Femur (tissue), 1 donor: ENCODE measurements at places on chromosomes 6 and 20.

DNA sequence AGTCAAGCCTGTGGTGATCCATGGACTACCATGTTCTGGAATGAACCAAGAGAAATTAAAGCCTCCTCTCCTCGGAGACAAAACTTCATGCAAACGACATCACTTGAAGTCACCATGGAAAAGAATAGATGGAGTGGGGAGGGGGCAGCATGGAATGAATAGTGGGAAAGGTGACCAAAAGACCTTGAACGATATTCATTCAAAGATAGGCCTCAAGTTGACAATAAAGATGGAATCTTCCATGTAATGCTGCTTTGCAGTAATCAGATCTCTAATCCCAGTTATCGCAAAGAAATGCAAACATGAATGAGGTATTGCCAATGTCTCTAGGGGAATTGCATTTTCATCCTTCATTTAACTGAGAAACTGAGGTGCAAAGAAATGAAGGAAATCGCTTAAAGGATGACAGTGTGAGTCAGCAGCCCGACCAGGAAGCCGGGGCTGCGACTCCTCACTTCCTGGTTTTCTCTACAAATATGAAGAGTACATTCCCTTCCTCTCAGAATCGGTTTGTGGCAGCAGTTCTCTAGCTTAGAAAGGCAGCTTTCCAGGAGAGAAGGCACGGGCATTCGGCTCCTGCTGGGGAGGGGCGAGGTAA lies 65.6 kb upstream of the RREB1 start:
- DNase-seq, result peak; percentile 33

DNA sequence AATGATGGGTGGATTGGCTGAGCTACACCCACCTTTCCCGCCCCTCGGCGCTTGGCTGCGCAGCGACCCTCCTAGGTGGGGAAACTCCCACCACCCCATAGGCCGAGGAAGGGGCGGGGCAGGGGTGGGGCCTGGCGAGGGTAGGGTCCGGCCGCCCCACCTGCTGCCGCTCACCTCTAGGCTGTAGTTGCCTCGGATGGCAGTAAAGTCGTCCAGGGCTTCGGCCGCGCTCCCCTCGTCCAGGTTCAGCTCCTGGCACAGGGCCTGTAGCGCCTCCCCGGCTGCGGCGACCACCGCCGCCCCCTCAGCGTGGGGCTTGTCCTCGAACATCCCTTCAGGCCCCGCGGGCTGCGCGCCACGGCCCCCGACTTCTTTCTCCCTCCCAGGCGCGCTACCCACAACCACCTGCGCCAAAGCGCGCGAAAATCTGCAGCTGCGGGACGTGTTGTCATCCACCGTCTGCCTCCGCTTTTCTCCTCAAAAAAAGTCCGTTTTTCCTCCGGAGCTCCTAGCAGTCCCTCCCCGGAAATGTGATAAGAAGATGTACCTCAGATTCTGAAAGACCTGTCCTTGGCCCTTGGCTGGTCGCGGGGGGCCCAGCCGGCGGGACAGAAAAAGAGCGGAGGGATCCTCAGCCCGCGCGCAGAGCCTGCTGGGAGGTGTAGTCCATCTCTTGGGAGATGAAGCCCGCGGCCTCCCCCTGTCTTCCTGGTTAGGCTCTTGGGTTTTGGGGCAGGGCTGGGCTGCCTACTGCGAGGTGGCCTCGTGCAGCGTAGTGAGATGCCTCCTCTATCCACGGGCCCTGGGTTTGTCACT lies at the start of gene RBL1:
RBL1 (minus strand) TSS at position 399 of the 816 bp plus-strand sequence; CDS start at position 330, 69 bp downstream.
- DNase-seq, result peak; percentile 90

- DNase-seq, result no peak
These were observed 435.3 kb upstream of the SPTLC3 start for GRCh38 chr20:12573442-12573841.

- no peak for DNase-seq
These were observed 304.1 kb upstream of the TCF21 start for GRCh38 chr6:133584823-133585222.

DNA sequence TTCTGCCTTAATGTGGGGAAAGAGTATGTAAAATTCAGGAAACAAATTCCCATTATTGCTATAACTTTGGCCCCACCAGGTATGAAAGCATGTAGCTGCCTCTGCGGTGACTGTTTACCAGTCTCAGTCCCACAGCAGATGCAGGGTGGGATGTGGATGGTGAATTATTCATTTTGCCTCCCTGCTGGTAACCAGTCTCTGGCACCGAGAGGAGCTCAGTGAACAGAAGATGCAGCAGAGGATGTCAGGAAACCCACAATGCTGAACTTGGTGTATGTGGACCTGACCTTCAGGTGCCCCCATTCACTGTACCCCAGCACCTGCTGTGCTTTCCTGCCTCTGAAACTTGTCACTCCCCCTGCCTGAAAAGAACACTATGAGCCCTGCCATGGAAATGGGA lies 8.8 kb upstream of the METTL24 start:
- DNase-seq, result no peak

DNA sequence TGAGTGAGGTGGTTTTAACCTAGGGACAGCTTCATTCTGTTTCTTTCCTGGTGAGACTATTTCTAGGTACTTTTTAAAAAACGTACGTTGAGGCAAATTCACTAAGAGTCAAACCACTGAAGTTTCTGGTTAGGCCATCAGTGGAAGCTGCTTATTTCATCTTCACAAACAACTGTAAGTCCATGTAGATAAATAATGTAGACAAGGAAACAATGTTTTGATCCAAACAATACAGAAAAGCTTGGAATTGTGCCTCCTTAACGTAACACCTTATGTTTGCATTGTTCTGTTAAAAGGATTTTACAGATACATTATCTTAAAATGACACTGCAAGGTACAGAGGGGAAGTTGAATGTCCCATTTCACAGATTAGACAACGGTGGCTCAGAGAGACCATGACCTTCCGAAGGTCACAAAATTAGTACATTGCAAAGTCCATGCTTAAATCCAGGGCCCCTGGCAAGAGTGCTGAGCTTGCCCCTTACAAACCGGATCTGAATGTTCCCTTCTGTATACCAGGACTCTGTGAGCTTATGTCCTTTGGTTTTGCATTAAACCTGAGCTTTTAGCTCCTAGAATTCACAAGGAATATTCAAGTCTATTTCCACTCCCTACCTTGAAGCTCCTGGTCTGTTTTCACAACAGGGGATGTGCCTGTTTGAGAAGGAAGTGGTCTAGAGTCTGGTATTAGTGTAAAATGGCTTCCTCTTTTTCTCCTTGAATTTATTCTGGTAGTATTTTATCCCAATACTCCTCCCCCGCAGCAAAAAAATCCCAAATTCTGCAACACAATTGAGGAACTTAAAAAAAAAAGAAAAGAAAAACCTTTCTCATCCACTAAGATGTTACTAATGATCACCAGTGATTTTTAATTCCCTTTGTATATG lies 28.9 kb upstream of the ZNF217 start:
- peak; percentile 9 for DNase-seq

GRCh38 chr6:79923270-79923669 lies 24.1 kb downstream of the ELOVL4 start:
- no peak for DNase-seq

DNA sequence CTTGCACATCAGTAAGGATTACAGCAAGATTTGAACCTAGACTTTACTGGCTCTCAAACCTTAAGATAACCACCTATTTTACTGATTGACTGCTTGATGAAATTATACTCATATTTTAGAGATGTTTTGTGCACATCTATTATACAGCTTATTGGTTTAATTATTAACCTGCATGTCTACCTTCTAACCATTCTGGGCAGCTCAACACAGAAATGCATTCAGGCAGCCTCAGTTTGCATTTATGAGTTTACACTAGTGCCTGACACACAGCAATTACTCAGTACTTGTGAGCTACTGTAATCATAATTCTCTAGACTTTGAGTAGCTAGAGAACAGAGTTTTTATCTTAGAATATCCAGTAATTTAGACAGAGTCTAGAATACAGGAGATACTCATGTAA lies 273.9 kb upstream of the THEMIS start:
- DNase-seq, result no peak

DNA sequence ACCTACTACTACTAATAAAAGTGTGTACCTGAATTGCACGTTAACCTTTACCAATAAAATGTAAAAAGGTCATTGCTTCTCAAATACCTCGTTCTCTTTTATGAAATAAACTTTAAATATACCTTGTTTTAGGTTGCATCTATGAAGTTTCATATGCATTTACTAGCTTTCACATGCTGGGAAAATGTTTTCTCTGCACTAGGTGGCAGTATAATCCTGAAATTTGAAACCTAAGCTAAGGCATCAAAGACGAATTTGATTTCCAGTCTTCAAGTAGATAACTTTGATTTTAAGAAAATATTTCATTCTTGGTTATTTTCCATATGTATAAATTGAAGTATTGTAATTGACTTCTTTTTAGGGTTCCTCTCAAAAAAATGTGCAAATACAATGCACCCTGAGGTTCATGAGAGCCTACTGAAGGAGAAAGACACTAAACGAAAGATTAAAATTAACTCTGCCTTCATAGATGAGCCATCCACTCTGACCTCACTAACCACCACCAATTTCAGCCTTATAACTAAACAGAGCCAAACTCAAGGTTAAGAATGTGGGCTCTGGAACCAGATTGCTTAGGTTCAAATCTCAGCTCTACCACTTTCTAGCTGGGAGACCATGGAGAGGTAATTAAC lies 7.3 kb upstream of the COL9A1 start:
- no peak for DNase-seq

GRCh38 chr20:4470375-4470774 lies 251.3 kb upstream of the PRND start:
- DNase-seq, result no peak

DNA sequence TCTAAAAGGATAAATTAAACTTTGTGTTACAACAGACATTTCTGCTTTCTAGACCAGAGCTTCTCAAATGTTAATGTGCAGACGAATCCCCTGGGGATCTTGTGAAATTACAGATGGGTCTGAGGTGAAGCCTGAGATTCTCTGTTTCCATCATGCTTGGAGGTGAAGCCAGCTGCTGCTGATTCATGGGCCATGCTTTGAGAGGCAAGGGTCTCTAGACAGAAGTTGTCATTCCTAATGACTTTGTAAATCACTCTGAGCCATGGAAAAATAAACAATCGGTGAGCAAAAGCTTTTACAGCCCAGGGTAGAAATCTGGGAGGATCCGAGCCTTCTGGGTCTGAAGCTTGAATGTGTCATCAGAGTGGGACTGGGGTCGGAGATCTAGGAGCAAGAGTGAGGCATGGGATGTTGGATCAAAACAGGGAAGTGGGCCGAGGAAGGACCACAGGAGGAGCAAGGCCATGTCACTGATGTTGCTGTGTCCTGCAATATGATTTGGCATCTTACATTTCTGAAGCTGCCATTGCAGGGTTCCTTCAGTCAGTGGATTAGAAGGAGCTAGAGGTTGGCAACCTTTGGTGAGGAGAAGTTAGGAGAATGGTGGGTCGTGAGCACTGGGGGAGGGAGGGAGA lies 77.3 kb downstream of the TRMT11 start:
- no peak for DNase-seq

- peak; percentile 76 for DNase-seq
These were observed at the start of gene MOCS1 for GRCh38 chr6:39934131-39934757. Gene MOCS1, minus strand, starts transcription at chr6:39934462. Its CDS starts 45 bp downstream, at chr6:39934417.

- DNase-seq, result no peak
These were observed 20.4 kb downstream of the HUS1B start for GRCh38 chr6:636488-636887.

- peak; percentile 30 for DNase-seq
These were observed 38.9 kb downstream of the MGME1 start for GRCh38 chr20:18007534-18008292.

- DNase-seq, result no peak
These were observed 20.5 kb downstream of the SNAI1 start for GRCh38 chr20:50003253-50003656.
